D341Med (cell line): ENCODE measurements at places on chromosomes 1 and 21.

DNA sequence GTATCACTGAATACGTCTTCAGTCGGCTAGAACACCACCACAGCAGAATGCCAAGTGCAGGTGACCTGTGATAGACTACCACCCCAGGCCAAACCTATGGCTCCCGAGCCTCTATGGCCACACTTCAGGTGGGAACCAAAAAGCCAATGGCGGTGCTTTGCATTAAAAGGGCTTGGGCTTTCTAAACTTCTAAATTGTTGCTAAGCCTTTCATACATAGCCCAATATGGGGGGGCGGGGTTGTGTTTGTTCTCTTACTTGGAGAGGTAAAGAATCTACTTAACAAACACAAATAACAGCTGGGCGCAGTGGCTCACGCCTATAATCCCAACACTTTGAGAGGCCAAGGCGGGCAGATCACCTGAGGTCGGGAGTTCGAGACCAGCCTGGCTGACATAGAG, 19.7 kb downstream of the USP48 start:
- DNase-seq: no peak

DNA sequence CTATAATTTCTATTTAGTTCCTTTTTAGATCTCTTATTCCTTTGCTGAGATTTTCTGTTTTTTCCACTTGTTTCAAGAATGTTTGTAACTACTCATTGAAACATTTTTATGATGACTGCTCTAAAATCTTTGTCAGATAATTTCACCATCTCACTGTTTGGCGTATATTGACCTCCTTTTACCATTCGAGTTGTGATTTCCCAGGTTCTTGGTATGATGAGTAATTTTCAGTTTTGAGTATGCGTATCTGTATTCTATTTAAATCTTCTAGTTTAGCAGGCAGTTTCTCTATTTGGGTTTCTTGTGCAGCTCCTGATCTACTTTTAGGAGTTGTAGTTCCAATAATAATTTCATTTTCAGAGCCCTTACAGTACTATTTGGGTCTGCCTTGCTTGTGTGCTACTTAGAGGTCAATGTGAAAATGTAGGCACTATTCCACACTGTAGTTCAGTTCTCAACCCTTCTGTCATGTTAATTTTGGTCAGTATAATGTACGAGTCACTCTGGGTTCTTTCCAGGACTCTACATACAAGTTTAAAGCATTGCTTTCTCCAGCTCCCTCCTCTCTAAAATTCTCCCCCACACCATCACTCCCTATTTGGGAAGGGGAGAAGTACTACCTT, 115.5 kb downstream of the ACBD6 start:
- no peak for DNase-seq

DNA sequence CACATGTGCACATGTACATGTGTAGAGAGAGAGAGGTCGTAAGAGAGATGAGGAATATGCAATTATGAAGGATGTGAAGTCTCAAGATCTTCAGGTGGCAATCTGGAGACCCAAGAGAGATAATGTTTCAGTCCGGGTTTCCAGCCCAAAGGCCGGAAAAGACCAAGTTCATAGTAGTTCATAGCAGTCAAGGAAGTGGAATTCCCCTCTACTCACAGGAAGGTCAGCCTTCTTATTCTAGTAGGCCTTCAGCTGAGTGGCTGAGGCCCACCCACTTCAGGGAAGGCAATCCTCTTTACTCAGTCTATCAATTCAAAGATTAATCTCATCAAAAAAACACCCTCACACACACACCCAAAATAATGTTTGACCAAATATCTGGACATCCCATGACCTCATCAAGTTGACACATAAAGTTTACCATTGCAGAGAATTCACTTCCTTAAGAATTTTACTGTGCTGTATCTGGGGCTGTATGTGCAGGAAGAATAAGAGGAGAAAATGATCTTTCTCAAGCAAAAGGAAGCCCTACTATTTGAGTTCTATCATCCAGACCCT, 114.6 kb downstream of the TNFSF18 start:
- DNase-seq: no peak

GRCh38 chr1:49435291-49435690, 588.5 kb downstream of the AGBL4 start:
- DNase-seq: no peak

GRCh38 chr1:218664385-218665170, 319.4 kb downstream of the TGFB2 start:
- no peak for DNase-seq

DNA sequence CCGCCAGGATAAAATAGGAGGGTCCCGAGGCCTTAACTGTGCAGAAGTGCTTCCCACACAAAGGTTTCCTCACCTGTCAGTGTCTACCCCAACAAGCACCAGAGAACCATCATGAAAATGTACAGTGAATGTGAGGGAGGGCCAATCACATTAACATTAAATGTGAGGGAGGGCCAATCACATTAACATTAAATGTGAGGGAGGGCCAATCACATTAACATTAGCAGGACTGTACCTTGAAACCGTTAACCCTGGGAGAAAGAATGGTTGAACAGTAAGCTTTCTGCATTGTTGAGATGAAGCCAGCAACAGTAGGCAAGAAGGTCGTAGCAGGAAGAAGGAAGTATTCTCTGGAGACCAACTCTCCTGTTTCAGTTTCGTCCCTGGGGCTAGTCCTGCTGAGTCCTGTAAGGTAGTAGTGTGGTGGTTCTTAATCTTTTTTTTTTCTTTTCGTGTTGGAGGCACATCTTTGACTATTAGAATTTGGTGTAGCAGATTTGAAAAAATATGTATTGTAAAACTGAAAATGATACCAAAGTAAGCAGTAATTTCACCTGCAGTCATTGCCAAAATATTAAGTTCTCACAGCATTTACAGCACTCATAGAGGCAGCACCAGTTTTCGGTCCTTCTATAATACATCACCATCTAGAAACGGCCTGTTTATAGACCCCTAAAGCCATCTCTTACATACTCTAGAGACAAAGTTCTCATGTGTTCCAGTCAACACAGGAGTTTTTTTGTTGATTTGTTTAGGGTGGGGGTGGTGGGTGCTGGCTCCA, 98.6 kb upstream of the PPP2R5A start:
- no peak for DNase-seq

DNA sequence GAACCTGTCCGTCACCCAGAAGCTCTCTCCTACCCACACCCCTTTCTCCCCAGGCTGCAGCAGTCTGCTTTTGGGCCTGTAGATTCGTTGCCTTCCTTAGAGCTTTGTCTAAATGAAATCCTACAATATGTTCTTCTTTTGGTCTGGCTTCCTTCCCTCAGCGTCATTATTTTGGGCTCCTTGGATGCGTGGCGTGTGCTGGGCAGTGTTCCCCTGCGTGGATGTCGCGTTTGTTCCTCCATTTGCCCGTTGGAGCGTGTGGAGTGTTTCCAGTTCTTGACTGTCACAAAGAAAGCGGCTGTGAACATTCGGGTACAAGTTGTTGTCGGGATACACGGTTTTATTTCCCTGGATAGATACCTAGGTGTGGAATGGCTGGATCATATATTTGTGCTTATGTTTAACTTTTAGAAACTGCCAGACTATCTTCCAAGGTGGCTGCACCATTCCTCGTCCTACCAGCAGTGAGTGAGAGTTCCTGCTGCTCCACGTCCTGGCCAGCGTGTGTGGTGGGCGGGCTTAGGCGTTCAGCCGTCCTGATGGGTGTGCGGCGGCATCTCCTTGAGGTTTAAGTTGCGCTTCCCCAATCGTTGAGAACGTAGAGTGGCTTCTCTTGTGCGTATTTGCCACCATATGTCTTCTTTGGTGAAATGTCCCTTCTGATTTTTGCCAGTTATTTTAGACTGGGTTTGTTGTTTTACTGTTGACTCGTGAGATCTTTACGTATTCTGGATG, 31.7 kb downstream of the SKI start:
- no peak for DNase-seq
